Activated CD4-positive, CD25-positive, alpha-beta regulatory T cell treated with anti-CD3 and anti-CD28 coated beads, Interleukin-2, amount 50 U/mL, for 16 hours (primary cell): ENCODE measurements at places on chromosomes 5 and 9.

DNA sequence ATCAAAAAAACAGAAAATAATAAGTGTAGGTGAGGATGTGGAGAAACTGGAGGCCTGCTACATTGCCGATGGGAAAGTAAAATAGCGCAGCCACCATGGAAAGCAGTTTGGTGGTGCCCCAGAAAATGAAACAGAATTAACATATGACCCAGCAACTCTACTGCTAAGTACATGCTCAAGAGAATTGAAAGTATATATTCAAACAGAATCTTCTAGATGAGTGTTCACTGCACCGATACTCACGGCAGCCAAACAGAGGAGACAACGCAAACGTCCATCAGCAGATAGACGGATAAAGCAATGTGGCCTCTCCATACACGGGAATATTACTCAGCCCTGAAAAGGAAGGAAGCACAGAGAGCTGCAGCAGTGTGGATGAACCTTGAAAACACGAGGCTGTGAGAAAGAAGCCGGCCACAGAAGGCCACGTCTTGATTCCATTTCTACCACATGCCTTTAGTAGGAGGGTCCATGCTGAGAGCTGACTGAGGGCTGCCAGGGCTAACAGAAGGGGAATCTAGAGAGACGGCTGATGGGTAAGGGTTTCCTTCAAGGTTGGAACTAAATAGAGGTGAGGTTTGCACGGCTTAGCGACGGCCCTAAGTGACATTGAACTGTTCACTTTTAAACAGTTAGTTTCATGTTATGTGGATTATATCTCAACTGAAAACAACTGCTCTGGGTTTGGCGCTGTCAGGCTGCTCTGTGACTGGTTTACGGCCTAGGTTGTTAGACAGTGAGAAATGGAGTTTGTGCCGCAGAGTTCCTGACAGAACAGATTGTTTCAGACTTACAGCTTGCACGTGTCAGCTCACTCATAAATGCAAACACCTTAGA, 29.8 kb downstream of the AHRR start:
- DNase-seq = no peak

DNA sequence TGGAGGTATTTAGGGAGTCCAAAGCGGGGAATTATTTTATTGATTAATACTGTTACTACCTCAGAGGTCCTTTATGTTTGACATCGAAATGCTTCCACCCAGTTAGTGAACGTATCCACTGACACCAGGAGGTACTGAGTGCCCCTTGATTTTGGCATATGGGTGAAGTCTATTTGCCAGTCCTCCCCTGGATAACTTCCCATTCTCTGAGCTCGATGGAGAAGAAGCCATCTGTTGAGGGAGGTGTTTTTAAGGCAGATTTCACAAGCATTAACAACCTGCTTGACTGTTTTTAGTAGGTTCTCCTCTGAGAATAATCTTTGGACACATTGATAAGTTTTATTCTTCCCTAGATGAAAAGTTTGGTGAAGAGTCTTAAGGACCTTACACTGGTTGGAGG, 165.3 kb upstream of the NREP start:
- no peak for DNase-seq

DNA sequence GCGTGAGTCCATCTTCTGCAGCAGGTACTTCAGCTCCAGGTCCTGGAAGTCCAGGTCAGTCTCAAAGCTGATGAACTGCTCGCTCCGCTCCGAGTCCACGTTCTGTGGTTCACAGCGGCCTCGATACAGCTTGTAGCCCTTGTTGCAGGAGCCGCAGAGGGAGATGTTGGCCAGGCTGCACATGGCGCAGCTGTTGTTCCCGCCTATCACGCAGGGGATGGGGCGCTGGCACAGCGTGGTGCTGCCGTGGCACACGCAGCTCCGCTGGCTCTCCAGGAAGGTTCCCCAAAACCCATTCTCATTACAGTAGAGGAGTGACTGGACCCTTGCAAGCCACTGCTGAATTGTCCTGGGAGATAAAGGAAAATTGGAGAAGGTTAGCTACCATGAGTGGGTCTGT, 201.4 kb downstream of the BRINP1 start:
- no peak for DNase-seq

- DNase-seq = no peak
Observed at GRCh38 chr5:113047733-113048652, 71.4 kb downstream of the DCP2 start.

- no peak for DNase-seq
Observed at GRCh38 chr5:139821806-139822552, 26.4 kb downstream of the PSD2 start.
